GM12878 (cell line): ENCODE measurements at places on chromosomes 3 and 15.

GRCh38 chr3:171888466-171888865 is 45.3 kb downstream of the TMEM212 start:
- no peak for DNase-seq

DNA sequence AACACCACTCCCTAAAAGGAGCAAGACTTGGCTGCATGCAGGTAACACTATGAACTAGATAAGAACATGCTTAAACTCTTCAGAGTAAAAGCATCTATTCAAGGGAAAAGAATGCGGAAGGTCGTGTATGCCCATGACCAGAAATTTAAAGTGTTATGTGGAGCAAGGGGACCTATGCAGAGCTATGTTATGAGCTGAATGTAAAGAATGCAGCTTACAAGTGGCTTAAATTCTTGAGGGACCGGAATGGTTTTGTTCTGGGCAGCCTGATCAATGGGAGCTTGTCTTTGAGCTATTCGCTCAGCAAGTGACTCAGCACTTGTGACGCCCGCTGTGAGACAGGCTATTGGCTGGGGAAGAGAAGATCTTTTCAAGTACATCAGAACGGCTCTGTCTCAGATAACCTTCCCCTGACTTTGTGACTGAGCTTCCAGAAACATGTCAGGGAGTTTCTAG is 367.5 kb upstream of the THBS1 start:
- DNase-seq = no peak

DNA sequence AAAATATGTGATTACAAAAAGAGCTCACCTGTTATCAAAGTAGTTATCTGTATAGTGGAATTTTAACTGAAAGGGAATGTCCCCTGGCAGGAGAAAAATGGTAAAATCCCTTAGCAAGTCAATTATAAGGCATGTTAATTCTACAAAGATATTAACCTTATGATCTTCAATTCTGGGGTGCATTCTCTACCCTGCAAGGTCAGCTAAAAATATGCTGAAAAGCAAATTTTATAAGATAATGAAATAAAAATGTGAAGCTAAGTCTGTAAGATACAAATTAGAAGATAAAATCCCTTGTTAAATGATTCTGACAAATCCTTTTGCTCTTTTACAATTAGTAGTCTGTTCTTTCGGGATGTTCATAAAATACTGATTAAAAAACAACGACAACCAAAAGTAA is 109.8 kb downstream of the BBX start:
- no peak for DNase-seq

- DNase-seq = no peak
These were observed 36.8 kb downstream of the HGD start for GRCh38 chr3:120645083-120645845.

- DNase-seq = peak; percentile 15
These were observed 117.7 kb downstream of the FOXB1 start for GRCh38 chr15:60121845-60122244.

DNA sequence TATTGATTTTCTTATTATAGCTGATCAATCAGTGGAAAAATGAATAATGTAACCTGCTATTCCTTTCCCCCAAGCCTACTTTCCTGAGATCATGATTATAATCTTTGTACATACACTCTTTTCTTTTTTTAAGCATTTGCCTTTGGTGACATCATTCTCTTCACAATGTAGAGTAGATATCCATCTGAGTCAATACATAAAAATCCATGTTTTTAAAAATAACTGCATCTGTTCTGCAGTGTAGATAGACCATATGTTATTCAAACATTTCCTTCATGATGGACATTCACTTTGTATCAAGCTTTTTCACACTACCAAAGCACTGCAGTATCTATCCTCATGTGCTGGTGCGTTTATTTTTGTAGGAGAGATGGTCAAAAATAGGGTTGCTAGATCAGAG is 211.1 kb downstream of the PTPRG start:
- no peak for DNase-seq

GRCh38 chr3:32577581-32578556 is 7.2 kb upstream of the DYNC1LI1 start:
- peak; percentile 66 for DNase-seq

GRCh38 chr15:60649845-60650548 is 171.1 kb upstream of the ICE2 start:
- DNase-seq = peak; percentile 57

- no peak for DNase-seq
These were observed 286.7 kb upstream of the TGFBR2 start for GRCh38 chr3:30319713-30320112.
